Activated T-helper 1 cell treated with anti-CD3 and anti-CD28 coated beads, Interleukin-2, amount 50 U/mL, for 16 hours (primary cell): ENCODE measurements at places on chromosomes 16 and 17.
A peak's percentile ranks its signal among the peaks of the same experiment; 100 is the strongest.

- no peak for DNase-seq
Observed at GRCh38 chr17:19755821-19756510, 7.9 kb upstream of the ALDH3A1 start.

GRCh38 chr16:29025218-29025617 is 40.4 kb downstream of the LAT start:
- no peak for DNase-seq

DNA sequence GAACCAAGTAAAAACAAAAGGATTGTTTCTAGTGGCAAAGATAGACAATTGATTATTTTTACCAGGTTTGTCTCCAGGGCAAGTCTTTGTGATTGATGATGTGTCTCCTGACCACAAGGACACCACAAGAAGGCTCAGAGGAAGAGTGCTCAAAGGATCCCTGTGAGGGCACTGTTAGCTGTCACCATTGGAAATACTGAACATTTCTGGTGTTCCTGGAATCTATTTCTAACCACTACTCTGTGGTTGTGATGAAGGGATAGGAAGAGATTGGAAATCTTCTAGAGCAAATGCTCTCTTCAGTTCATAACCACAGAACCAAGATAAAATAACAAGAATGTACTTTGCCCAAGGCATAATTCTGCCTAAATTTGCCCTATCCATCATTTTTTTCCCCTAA is 15.3 kb downstream of the RNF43 start:
- DNase-seq = no peak

DNA sequence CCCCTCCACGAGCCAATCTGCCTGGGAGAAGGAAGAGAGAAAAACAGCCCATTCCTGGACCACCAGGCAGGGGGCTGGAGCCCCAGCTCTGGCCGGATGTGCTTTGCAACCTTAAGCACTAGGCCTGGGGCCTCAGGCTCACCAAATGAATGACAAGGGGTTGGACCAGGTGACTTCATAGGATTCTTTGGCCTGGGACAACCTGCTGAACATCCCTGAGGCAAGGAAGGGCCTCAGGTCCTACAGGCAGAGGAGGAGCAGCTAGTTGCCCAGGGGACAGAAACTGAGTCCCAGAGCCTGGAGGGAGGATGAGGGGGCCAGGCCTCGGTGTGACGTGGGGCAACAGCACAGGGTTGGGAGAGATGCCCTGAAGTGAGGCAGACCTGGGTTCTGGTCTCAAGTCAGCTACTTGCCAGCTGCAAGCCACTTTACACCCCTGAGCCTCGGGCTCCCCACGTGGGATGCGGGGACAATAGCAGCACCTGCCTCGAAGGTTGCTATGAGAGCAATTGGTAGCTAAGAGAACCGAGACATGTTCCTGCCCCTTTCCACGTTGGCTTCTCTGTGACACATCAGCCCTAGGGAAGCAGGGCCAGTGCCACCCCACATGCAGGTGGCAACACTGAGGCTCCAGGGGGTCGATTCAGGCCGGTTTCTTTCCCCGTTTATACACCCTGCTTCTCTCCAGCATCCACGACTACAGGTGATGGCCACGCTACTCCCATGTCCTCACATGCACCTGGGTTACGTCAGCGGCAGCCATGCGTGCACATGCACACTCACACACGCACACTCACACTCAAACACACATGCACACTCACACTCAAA is 42.6 kb downstream of the CFAP20 start:
- no peak for DNase-seq

GRCh38 chr16:2774161-2774891 is 2.8 kb downstream of the ELOB start:
- no peak for DNase-seq

- DNase-seq = no peak
Observed at GRCh38 chr16:57049678-57050077, 42.7 kb upstream of the CPNE2 start.

DNA sequence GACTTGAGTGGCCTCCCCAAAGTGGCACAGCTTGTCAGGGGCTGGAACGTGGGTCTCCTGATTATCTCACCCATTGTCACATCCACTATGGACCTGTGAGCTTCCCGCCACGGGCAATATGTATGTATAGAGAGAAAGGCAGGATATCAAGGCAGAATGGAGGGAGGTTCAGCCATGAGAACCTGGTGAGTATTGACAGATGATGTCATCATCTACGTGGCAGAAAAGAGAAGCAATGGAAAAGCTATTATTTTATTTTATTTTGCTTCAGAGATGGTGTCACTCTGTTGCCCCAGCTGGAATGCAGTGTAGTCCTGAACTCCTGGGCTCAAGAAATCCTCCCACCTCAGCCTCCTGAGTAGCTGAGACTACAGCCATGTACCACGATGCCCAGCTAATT is 13.4 kb upstream of the PDK2 start:
- no peak for DNase-seq

GRCh38 chr16:70159355-70160348 is 13.9 kb upstream of the CLEC18C start:
- DNase-seq = no peak

- no peak for DNase-seq
Observed at GRCh38 chr17:36008998-36009665, 7.8 kb upstream of the CCL15 start.

DNA sequence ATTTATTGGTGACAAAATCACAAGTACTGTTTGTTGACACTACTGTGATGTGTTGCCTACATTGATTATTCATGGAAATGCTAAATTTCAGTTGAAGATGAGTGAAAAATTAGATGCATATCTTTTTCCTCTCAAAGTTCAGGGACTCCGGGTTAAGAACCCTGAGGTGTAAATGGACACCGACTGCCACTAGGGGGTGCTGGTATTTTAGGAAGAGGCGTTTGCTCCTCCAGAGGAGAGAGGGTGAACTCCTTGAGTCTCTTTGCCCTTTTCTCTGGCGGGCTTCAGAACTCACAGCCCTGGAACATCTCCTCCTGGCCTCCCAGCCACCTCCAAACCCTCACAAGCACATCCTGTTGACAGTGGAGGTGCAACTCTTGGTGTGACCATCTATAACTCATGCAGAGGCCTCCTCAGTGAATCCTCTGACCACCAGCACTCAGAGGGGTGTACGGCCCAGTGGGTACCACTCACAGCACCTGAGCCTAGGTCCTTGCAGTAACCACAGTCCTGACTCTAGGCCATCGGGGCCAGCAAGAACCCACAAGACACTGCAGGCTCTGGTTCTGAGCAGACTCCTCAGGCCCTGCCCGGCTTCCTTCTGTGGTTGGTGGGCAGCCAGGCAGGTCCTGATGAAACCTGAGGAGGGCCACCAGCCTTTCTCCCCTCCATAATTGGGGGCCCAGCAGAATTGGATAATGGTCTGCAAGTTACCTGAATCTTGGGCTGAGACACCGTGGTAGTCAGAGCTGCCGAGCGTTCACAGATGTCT is 26.2 kb upstream of the PIK3R5 start:
- peak; percentile 39 for DNase-seq

DNA sequence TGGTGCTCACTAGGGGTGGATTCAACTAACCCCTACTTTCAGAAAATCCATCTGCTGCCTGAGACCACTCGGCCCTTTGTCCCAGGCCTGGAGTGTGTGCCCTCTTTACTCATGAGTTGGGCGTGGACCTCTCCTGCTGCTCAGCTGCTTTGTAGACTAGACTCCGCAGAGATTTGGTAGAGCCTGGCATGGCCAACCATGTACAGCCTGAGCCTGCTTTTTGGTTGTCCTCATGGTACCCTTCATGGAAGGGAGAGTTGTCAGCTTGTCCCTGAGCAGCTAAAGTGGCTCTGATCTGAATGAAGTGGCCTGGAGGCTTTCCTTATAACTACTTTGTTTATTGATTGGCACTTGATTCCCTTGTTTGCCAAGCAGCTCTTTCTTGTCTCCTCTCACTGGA is 1.5 kb downstream of the EDC4 start:
- DNase-seq = no peak

DNA sequence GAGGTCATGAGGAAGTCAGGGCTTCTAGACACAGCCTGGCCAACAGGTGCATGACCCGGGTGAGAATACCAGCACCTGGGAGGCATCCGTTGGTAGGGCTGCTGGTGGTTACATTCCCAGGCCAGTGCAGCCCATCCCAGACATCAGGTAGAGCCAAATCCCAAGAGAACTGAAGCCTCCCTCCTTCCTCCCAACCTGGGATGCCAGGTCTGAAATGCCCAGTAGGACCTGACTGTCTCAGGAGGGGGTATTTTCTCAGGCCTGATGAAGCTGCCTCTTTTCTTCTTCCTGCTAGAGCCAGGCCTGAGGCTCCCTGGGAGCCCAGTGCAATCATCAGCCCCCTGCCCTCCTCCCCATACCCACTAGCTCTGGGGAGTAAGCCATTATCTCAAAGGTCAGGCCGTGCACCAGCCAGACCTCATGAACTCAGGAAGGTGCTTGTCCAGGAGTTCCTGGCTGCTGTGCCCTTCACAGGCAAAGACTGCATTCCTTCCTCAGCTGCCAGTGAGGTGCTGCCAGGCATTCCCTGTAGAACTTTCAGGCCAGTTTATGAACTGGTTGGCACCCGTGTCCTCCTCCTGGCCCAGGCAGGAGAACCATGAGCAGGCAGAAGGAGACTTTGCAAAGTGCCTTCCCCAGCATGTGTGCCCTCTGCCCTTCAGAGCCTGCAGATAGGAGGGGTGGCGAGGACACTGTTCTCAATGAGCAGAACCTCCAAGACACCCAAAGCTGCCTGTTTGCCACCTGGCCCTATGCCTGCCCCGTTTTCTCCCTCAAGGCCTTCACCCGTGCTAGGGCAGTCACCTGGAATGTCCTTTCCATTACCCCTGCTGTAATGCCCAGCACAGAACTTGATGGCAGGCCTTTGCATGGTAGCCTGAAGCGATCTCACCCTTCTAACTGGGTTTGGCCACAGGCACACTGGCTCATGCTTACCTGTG is 7.6 kb downstream of the TBX2 start:
- DNase-seq = no peak

- no peak for DNase-seq
Observed at GRCh38 chr17:29707212-29707571, 84.5 kb upstream of the CORO6 start.

GRCh38 chr16:50908468-50908867 is 166.6 kb downstream of the CYLD start:
- DNase-seq = no peak

DNA sequence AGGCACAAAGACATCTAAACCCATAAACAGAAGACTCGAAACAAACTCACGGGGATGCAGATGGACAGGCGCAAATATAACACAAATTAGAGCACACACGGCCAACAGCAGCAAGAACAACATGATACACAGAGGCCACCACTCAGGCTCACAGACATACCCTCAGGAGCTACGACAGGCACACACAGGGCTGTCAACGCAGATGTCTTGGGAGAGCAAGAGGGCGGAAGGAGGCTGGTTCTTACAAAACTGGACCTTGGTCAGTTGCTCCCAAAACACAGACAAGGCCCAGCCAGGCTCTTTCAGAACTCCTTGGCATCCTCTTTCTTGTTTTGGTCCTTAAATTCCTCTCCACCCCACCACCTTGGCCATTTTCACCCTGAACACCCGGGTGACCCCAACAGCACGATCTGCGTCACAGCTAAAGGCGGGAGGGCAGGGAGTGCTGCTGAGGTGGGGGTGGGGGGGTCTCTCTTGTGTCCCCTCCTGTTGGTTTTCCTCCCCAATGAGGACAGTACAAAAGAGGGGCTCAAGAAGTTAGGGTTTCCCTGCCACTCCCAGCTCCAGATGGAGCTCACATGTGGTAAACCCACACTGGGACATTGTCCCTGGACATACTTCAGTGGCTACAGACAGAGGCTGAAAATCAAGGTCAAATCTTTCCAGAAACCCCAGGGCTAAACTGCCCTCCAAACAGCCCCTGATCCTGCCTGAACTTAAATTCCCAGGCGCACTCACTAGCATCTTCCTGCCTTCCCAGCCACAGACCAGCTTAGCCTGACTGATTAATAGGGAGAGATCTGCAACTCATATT is 221.3 kb downstream of the C16orf78 start:
- DNase-seq = no peak

GRCh38 chr17:10857976-10858375 is 20.1 kb upstream of the PIRT start:
- no peak for DNase-seq

DNA sequence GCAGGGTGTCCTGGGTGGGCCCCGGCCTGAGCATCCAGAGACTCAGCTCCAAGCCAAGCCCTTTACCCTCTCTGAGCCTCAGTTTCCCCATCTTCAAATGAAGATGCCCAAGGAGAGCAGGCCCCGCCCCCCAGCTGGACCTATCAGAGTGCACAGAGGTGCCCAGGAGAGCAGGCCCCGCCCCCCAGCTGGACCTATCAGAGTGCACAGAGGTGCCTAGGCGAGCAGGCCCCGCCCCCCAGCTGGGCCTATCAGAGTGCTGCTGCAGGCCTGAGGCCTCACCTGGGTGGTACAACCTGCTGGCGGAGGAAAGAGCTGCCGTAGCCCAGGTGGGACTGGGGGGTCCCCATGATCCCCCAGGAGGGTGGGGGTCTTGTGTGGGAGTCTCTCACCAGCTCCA is 3.4 kb upstream of the SSTR5 start:
- DNase-seq = no peak

DNA sequence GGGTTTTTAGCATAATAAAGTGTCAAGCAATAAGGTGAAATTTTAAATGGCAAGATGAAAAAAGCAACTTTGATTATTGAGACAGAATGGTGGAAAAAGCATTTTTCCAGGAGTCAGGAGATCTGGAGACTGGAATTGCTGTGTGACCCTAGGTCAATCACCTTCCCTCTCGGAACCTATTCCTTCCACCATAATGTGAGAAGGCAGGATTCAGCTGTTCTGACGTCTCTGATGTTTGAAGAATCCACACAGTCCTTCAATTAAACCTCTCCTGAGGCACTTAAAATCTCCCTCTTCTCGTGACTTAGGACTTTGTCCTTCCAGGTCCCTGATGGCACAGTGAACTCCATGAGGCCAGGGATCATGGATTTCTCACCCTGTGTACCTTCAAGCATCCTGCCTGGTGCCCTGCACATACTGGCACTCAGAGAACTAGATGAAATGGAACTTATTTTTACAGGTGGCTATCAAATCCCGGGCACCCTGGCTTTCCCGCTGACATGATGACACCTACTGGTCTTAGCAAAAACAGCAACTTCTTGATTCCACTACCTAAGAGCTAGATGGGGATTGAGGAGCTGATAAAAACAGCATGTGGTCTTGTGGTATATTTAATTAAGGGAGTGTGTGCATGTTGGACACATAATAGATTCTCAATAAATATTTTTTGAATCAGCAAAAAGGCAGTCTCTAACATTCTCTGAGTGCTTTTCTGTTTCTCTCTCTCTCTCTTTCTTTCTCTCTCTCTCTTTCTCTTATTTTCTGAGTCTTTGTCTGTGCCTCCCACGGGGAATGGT is 2.3 kb upstream of the CCDC182 start:
- DNase-seq = peak; percentile 2

- DNase-seq = no peak
Observed at GRCh38 chr16:73544826-73545225, 496.9 kb upstream of the ZFHX3 start.
